ENCODE measurements at places on chromosomes 7 and 10.

GRCh38 chr10:88121361-88121760 is 257.9 kb downstream of the PTEN start:
- DNase-seq = no peak

DNA sequence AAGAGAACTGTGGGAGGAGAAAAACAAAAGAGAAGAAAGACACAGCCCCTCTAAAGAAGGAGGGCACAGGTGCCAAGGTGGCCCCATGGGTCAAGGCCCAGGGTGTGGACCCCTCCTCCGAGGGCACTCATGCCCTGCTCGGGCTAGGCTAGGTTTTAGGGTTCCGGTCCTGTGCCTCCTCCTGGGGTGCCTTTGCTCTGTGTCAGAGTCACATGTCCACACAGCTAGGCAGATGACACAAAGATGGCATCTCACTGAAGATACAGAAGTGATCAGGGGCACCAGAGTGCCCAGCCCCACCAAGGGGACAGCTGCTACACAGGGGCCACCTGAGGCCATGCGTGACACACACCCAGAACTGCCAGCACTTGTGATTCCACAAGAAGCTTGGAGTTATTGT is 116.4 kb upstream of the PPIF start:
- no peak for DNase-seq

DNA sequence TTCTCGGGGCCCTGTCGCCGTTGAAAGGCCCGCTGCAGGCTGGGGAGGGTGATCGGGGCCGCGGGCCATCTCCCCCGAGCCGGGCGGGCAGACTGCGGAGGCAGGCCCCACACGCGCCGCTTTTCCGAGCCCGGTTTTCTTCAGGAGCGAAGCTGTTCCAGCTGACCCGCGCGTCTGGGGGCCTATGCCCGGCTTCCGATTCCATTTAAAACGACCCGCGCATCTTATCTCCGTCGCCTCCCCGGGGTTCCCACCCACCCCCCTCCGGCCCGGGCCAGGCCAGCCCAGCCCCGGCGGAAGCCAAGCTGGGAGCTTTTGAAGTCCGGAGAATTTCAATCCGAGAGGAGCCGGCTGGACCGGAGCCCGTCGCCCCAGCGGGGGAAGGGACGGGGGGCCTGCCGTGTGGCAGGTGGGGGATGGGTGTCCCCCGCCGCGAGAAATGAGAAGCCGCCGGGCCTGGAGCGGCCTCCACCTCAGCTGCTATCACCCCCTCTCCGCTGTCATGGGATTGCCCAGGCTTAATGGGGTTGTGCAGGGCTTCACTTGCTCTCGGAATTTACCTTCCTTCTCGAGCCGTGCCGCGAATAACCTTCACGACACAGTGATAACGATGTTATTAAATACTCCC is 3.1 kb upstream of the EVX1 start:
- no peak for DNase-seq

DNA sequence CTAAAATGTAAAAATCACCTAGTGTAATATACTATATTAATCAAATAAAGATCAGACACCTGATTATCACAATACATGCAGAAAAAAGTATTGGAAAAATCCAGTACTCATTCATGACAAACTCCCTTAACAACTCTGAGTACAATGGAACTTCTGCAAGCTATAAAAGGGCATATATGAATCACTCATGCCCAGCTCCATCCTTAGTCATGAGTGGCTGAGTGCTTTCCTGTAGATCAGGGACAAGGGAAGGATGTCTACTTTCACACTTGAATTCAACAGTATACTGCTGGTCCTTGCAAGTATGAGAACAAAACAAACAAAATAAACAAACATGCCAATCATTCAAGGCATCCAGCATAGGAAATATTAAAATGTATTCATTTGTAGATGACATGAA is 116.5 kb downstream of the ADARB2 start:
- no peak for DNase-seq

GRCh38 chr10:50516171-50516570 is 107.6 kb downstream of the SGMS1 start:
- no peak for DNase-seq

DNA sequence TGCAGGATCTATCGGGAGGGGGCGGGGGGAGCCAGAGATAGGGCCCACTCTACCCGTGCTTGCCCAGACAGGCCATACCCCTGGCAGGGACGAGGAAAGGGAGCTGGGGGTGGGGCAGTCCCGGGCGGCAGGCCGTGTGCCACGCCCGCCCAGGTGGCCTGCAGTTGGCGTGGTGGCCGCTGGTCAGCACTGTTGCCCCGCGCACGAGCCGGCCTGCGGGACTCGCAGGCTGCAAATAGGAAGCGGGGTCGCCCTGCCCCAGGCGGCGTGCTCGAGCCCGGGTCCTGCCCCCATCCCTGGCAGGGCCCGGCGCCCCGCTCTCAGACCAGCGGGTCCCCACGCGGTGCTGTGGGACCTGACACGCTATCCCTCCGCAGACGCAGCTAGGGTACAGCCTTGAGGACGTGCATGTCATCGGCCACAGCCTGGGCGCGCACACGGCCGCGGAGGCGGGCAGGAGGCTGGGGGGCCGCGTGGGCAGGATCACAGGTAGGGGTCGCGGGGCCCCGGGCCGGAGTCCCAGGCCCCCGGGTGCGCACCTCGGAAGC is 6.7 kb downstream of the PNLIPRP2 start:
- no peak for DNase-seq

GRCh38 chr7:116242178-116242577 is 31.8 kb downstream of the TES start:
- DNase-seq = no peak

- DNase-seq = peak; percentile 93
These were observed 173.8 kb downstream of the TRIL start for GRCh38 chr7:28784171-28784902.

GRCh38 chr10:12480440-12480839 is 131.1 kb downstream of the CAMK1D start:
- no peak for DNase-seq

DNA sequence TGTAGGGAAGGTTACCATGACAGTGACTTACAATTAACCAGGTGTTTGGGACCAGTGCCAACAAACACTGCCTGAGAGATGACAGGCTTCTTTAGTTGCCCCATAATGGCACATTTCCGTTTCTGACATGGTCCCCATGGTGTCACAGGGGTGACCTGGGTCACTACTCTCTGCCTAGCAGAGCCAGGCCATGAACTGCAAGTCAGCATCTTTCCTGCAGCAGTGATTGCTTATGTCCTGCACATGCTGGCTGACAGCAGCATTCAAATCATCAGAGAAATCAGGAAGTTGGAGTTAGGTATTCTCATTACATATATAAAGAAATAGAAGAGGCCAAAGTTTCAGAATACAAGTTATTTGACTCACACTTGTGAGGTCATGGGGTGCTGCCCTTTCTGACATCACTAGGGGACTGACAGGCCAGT is 47.1 kb upstream of the ZNRF2 start:
- peak; percentile 5 for DNase-seq

GRCh38 chr7:79282882-79283602 is 170.4 kb downstream of the MAGI2 start:
- DNase-seq = no peak

GRCh38 chr7:23345601-23346000 is 46.5 kb downstream of the MALSU1 start:
- no peak for DNase-seq

DNA sequence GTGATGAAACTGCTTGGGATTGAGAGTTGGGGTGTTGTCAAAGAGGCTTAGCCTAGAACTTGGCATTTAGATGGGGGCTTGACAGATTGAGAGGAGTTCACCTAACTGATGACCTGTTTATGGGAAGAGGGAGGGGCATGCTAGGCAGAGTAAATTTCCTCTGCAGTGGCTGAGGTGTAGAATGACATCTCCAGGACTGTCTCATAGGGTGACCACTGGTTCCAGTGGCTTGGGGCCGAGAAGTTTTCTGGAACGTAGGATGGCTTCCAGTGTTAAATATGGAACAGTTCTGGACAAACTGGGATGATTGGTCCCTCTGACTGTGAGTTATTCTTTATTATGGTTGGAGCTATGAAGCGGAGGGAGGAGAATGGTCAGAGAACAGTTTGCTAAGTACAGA is 186.4 kb downstream of the PLXDC2 start:
- no peak for DNase-seq

DNA sequence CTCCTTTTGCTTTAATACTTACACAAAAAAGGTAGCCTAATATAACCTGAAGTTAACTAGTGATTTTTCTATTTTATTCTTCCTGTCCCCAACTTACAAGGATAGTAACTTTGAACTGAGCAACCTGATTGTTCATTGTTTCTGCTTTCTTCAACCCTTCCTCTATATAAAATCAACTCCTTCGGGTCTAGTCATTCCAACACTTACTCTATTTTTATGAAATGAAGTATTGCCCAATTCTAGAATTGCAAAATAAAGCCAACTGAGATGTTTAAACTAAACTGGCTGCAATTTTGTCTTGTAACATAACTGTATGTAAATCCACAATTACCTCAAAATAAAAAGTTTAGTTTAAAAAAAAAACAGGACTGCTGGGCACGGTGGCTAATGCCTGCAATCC is 20.3 kb upstream of the DNA2 start:
- no peak for DNase-seq

DNA sequence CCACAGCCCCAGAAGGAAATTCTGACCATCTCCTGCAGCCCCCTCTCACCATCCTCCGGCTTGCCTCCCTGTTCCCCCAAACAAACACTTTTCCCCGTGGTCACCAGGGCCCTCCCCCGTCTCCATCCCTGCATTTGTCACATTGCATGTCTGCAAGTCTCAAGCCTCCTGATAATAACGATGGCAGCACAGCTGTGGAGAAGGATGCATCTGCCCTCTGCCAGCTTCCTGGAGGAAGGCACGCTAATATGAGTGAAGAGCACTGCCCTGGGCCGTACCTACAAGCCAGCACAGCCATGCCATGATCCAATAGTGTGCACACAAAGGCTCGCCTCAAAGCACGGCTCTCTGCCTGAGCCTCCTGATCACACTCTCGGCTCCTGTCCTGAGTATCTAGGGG is 98.5 kb downstream of the SLIT1 start:
- DNase-seq = no peak

GRCh38 chr7:5491251-5492019 is 67.8 kb upstream of the TNRC18 start:
- no peak for DNase-seq

DNA sequence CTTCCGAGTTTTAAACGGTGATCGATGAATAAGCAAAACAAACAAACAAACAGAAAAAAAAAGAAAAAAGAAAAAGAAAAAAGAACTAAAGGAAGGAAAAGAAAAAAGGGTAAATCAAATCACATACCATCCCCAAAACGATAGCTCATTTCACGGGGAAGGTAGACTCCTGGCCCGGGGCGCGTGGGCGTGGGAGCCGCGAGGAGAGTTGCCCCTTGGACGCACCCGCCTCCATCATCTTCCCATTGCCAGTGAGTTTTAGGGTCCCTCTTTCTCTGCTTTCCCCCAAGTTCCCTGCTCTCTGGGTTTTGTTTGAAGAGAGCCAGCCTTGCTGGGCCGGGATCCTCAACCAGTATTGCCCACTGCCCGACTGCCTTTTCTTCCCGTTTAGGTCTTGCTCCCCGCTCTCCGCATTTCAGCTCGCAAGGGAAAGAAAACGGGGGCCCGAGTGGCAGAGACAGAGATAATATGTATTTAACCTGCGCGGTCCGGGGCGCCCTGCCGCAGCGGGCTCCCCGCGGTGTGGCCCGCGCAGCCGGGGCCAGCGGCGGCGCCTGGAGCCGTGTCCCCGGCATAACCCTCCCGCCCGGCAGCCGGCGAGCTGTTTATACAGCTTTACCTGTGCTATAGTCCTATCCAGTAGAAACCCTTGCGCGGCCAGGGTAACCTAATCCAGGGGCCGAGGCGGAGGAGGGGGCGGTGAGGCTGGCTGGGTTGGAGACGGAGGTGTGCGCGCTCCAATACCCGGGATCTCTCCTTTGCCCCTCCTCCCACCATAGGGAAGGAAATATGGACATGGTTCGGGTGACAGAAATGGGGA is 5.2 kb upstream of the GATA3 start:
- no peak for DNase-seq

GRCh38 chr10:118204292-118204943 is 137.7 kb downstream of the FAM204A start:
- DNase-seq = no peak

DNA sequence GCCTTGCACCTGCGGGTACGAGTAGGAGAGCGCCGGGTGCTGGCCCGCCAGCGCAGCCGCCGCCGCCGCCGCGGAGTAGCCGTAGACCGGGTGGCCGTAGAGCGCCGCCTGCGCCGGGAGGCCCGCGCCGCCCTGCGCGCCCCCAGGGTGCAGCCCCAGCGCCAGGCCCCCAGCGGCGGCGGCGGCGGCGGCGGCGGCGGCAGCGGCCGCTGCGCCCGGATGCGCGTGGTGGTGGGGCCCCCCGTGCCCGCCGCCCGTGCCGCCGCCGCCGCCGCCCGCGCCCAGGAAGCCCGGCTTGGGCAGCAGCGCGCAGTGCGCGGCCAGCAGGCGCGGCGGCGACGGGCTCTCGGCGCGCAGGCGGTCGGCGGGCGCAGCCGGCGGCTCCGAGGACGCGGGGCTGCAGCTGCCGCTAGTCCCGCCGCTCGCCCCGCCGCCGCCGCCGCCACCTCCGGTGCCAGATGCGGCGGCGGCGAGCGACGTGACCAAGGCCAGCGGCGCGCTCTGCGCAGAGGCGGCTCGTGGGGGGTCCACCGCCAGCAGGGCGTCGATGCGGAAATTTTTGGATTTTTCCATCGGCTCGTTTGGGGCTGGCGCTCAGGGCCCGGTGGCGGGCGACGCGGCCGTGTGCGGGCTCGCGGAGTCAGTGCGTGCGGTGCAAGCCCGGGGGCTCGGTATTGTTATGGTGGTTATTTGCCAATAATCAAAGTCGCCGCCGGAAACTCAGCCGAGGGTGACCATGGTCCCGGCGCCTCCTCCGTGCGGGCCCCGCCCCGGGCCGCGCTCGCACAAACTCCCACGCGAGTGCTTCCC is 480 bp downstream of the MNX1 start:
- no peak for DNase-seq

- DNase-seq = no peak
These were observed 504.3 kb upstream of the VSTM2A start for GRCh38 chr7:54037873-54038272.

- DNase-seq = no peak
These were observed 949.4 kb upstream of the POT1 start for GRCh38 chr7:125878988-125879387.

DNA sequence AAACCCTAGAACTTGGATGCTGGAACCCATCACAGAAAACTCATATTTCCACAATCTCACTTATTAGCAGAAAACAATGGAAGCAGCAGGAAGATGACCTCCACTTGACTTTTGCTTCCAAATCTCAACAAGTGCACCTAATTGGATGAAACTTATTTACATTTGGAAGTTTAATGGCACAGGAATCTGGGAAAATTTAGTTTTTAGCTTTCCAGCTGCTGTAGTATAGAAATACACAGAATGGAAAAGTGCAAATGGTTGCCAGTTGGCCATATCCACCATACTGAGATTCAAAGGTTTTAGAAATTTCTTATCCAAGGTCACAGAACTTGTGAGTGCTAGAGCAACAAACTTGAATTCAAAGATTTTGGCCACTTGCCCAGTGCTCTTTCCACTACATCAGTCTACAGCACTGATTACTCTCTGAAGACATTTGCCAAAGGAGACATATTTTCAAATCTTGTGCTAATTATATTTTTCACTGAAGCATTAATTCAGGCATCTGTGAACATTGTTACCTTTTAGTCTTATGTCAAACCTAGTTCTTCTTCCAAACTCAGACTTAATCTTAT is 9.3 kb upstream of the AHR start:
- no peak for DNase-seq

DNA sequence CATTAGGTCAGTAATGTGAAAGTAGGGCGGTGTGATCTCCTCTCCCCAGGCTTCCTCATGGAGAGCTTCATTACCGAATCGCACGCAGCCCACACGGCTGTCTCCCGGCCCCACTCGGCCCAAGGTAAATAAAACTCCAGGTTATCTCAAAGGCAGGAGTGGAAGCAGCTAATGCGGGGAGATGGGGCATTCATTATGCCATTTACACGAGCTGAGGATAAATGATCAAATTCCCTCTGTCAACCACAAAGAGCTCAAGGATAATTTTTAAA is 93.5 kb downstream of the ADARB2 start:
- no peak for DNase-seq
